ENCODE measurements at places on chromosomes 4 and X. TPM values are rescaled to one million over a fixed set of nuclear protein-coding genes. Genes with fewer than 3 reads are reported as not detected.

Gene FGB
- total RNA-seq, result 0.32 TPM

Gene CFAP99
- not detected for total RNA-seq

Gene DNAAF6
- total RNA-seq, result not detected

Gene TRIM60
- not detected for total RNA-seq

Gene FABP2
- not detected for total RNA-seq

Gene RADX
- 1.9 TPM for total RNA-seq

Gene NUDT10
- 0.13 TPM for total RNA-seq

Gene FOXO4
- total RNA-seq, result 30.9 TPM

Gene PNMA5
- total RNA-seq, result not detected

Gene TSPAN5
- 2.0 TPM for total RNA-seq

Gene EVC2
- total RNA-seq, result 2.9 TPM

Gene TEX11
- total RNA-seq, result not detected
